ENCODE measurements at places on chromosomes 3 and 15.

DNA sequence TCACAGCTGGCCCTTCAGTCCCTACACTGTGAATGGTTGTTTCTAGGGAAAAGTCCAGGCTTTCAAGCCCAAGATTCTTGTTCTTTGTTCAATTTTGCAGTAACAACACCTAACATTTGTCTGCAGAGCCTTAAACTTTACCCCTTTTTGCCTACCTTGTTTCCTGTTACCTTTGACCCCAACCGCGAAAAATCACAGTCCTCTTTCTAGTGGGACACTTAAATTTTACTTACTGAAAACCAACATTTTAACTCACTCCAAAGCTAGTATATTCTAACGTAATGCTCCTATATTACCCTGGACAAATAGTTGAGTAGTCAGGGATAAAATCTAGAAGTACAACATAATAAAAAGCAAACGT lies 649 bp upstream of the PIK3CB start:
- DNase-seq = no peak

GRCh38 chr3:141707741-141708203 lies 30.3 kb upstream of the RNF7 start:
- no peak for DNase-seq

GRCh38 chr3:131903988-131904415 lies 130.8 kb downstream of the CPNE4 start:
- no peak for DNase-seq

DNA sequence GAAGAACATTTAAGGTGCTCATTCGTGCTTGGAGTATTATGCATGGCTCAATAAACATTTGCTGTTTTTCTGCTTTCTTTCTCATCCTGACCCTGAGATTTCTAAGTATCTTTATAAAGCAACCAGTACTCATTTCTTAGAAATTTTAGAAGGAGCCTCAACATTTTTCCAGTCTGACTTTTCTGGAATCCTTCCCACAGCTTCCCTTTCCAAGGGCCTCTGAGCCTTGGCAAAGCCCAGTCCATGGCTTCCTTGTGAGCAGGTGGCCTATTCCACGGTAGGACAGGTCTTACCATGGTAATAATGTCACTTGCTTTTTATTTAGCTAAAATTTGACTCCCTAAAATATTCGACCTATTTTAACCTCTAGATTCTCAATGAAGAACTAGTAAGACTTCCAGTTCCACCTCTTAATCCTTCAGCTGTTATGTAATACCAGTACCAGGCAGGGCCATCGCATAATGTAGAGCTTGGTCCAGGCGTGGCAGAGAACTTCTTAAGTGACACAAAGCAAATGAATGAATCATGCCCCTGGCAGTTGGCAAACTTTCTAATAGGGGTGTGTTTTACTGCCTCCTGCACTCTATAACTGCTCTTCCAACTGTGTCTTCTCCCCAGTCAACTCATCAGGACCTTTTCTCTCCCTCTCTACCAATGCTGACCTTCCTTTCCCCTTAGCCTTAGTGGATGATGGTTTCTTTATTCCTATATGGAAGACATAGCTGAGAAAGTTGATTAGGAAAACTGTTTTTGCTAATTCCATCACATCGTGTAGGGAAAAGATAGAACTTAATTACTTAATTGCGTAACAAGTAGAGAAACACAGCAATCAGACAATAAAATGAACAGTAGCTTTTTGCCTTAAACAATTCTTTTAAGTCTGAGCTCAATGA lies 894 bp upstream of the TM4SF4 start:
- no peak for DNase-seq

- no peak for DNase-seq
These were observed at the start of gene SLC12A8 for GRCh38 chr3:125212509-125213363. TSS of gene SLC12A8 (minus strand) at chr3:125212748. CDS start at chr3:125211349, 1,399 bp downstream.

DNA sequence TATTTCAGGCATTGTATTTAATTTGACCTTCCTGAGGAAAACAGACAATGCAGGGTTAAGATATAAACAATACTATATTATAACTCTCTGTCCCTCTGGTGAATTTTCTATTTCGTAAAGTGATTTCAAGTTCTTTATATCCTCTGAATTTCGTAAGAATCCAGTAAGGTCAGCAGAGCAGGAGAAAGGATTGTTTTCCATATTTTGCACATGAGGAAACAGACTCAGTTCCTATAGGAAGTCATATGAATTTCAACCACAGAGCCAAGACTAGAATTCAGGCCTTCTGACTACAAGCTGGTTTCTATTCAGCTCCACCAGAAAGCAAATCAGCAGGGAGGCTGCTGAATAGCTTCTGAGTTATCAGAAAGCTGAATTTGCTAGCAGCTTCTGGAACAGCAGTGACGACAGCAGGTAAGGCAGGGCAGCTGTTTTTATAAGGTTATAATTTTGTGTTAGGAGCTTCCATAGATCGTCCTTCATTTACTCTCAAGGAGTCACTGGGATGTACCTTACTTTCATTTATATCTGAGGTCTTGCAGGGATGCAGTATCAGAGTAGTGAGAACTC lies 11.1 kb upstream of the PLAAT1 start:
- DNase-seq = no peak

- no peak for DNase-seq
These were observed 26.4 kb downstream of the CD47 start for GRCh38 chr3:108064293-108064887.

- DNase-seq = no peak
These were observed 396.5 kb downstream of the EPHA3 start for GRCh38 chr3:89503891-89504391.

GRCh38 chr15:65081758-65082157 lies 5.2 kb downstream of the KBTBD13 start:
- DNase-seq = no peak

DNA sequence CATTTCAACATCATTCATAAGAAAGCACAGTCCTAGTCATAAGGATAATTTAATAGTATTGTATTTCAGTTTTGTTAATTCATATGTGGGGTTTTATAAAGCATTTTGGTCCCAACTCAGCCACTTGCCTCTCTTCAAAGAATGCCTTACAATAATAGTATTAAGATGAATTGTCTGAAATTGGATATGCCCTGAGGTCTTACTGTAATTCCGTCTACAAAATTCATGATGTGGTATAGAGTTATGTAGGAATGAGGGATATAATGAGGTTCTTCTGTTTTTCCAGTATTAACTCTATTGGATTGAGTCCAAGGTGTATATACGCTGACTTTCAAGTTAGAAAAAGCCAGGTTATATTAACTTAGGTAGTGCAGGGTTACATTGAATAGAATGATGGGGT lies 177.0 kb downstream of the GOLIM4 start:
- DNase-seq = no peak

DNA sequence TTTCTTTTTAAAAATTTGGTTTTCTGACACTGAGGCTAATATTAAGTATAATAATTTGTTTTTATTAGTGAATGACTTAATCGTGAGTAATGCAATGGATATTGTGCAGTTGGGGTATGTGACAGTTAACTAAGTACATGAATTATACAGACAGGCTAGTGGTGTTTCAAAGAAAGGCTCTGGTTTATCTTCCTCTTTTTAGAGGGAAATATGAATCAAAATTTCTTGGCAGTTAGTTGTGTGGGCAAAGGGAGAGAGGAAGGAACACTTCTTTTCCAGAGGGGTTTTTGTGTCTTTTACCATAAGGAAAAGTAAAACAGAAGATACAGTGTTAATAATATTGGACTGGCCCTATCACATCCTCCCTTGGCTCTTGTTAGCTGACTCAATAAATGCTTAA lies 2.7 kb downstream of the ZNF654 start:
- DNase-seq = no peak

- DNase-seq = no peak
These were observed 522.5 kb upstream of the AGTR1 start for GRCh38 chr3:148175214-148175613.

GRCh38 chr3:134059035-134059601 lies 29.4 kb upstream of the SLCO2A1 start:
- no peak for DNase-seq

DNA sequence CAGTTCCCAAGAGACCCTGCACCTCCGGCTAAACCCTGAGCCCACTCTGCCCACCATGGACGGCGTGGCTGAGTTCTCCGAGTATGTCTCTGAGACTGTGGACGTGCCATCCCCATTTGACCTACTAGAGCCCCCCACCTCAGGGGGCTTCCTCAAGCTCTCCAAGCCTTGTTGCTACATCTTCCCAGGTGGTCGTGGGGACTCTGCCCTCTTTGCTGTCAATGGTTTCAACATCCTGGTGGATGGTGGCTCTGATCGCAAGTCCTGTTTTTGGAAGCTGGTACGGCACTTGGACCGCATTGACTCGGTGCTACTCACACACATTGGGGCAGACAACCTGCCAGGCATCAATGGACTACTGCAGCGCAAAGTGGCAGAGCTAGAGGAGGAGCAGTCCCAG lies 4.0 kb downstream of the MAP1A start:
- no peak for DNase-seq

DNA sequence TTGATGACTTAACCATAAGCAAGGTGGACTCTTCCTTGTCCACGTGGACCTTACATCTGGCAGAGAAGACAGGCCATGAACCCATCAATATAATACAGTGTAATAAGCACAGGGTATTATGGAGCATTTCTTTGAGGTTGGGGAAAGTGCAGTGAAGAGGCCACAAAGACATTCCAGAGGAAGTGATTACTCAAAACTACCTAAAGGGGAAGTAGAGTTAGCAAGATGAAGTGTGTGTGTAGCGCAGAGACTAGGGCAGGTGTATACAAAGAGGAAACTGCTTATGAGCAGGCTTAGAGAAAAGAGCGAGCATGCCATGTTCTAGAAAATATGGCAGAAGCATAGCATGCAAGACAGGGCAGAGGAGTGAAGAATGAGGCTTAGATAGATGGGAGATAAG lies 17.9 kb downstream of the CP start:
- peak; percentile 76 for DNase-seq
